ENCODE measurements at places on chromosomes 11 and 22.

DNA sequence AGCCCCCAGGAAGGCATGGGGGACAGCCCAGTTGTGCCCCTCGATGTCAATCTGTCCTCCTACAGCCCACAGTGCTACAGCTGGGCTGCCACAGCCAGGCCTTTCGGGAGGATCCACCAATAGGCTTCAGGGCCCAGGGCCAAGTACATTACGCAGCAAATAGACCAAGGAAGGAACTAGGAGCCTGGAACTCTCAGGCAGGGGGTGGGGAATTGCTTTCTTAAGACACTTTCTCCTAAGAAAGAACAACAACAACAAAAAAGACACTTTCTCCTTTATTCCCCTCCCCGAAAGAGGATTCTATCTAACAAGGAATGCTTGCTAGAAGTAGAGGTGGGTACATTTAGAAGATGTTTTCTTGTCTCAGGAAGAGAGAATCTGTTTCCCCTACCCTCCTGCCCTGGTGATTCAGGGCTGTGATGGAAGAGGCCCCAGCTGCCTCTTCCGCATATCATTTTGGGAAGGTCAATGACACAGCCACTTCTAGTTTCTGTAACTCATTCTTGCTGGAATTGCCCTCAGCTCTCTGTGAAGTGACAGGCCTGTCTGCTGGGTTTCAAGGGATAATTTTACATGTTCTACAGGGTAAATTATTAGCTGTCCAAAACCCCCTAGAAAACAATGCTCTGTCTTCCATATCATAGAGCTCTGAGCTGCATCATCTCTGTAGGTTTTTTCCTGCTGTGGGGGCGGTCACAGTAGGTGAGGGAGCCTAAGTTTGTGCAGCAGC lies 6.0 kb upstream of the MALAT1 start:
- DNase-seq = no peak

- no peak for DNase-seq
Measured at GRCh38 chr11:75475767-75476650, 43.0 kb upstream of the KLHL35 start.

- DNase-seq = no peak
Measured at GRCh38 chr22:31210556-31211421, 1.3 kb upstream of the LIMK2 start.

GRCh38 chr11:47948137-47948536 lies 32.2 kb upstream of the PTPRJ start:
- no peak for DNase-seq

GRCh38 chr11:60164550-60165075 lies 18.3 kb downstream of the MS4A6A start:
- DNase-seq = no peak

GRCh38 chr11:96620464-96621044 lies 230.7 kb downstream of the JRKL start:
- DNase-seq = no peak

GRCh38 chr11:104650234-104650633 lies 248.0 kb downstream of the CASP12 start:
- DNase-seq = no peak

GRCh38 chr11:88203604-88204003 lies 28.4 kb upstream of the RAB38 start:
- no peak for DNase-seq

DNA sequence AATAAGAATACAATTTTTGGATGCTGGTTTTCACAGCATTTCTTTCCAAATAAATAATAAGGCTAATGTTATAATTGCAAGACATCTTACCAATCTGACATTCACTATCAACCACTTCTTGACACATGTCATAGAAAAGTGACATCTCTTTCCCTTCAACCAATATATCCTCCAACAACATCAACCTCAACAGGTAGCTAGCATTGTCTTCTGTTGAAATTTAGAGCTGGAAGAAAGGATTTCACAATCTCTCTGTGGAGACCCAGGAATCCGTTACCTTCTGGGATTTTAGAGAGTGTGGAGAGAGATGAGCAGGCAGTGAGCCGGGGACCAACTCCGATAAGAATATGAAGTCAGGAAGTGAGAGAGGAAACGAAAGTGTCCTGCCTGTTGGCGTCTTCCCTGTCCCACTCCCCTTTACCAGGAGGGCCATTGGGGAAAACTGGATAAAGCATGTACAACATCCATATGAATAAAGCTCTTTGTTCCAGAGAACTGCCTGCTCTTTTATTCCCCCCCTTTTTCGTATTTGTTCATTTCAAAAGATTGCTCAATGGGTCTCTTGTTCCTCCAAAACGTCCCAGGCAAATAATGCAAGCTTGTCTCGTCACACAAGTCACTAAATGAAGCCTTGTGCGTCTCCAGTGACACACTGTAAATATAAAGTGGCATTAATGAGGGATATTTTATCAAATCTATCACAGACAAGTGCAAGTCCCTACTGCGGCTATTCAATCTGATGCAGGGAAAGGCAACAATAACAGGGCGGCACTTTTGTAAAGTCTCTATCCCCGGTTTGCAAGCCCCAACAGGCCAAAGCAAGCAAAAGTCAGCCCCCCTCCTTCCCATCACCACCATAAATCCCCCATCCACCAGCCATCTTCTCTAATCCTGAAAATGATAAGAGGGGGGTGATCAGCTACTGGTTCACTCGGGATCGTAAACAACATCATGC lies 3.4 kb downstream of the CADM1 start:
- DNase-seq = no peak

DNA sequence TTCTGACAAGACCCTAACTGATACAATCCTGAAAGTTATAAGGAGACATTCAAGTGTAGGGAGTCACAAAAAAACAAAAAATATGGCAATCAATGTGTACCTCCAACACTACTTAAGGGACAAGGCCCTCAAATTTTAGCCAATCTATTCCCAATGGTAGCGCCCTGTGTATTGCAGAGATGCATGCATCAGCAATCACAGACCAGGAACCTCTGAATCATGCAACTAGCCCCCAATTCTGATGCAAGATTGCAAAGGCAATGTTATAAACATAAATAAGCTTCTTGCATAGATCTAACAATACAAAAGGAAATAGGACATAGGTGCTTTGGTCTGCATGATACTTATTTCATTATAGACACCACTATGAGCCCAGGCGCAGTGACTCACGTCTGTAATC lies 29.7 kb upstream of the SIK2 start:
- DNase-seq = no peak

DNA sequence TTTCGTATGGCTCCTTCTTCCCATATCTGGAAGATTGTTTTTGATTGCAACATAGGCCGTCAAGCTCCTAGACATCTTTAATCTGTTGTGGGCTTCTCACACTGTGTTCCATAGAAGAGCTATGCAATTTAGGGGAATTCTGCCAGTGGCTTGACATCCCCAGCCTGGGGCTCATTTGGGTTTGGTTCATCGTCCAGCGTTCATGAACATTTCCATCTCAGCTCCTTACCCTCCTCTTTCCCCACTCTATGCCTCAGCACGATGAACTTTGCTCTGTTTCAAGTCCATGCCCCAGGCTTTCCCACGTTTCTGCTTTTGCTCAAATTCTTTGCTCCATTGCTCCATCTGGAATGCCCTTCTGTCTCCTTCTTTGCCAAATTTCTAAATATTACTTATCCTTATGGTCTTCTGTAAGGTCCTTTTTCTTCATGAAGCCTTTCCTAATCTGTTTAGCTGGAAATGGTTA lies 26.1 kb upstream of the CLMP start:
- no peak for DNase-seq

- no peak for DNase-seq
Measured at GRCh38 chr22:20244691-20245576, 23.2 kb downstream of the RTN4R start.

DNA sequence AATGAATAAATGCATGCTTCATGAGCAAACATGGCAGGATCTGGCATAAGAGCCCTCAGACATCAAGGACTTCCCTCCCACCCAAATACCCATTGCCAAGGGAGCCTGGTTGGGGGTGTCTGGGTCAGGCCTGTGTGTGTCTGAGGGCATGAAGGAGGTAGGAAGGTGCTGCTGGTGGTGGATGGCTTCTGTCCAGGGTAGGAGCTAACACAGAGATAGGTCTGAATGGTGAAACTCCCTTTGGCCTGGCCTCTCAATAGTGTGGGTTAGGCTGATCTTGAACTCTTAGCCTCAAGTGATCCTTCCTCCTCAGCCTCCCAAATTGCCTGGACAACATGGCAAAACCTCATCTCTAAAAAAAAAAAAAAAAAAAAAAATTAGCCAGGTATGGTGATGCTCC lies 2.8 kb downstream of the AMPD3 start:
- DNase-seq = no peak

- no peak for DNase-seq
Measured at GRCh38 chr11:116602637-116602942, 170.2 kb downstream of the BUD13 start.

- DNase-seq = no peak
Measured at GRCh38 chr11:43360361-43361032, 1.8 kb downstream of the TTC17 start.

- no peak for DNase-seq
Measured at GRCh38 chr22:42808521-42808920, 48.6 kb downstream of the ARFGAP3 start.

DNA sequence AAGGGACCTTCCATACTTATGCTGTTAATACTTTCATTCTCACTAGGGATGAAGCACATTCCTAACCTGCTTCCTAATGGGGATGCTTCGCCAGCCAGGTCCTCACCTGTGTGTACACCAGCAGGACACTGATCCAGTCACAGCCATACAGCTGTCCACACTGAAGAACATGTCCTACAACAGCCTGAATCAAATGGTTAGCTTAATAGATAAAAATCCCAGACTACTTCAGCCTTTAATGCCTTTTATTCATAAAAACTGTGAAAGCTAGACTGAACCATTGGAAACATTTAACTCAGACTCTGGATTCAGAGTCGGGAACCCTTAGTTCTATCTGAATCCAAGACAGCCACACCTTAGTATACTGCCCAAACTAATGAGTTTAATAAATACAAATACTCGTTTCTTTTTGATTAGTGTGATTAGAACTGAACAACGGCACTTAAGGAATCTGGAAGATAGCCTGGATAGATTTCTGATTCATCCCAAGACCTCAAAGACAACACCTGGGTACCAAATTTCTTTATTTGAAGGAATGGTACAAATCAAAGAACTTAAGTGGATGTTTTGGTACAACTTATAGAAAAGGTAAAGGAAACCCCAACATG lies 3.3 kb downstream of the FTH1 start:
- no peak for DNase-seq

DNA sequence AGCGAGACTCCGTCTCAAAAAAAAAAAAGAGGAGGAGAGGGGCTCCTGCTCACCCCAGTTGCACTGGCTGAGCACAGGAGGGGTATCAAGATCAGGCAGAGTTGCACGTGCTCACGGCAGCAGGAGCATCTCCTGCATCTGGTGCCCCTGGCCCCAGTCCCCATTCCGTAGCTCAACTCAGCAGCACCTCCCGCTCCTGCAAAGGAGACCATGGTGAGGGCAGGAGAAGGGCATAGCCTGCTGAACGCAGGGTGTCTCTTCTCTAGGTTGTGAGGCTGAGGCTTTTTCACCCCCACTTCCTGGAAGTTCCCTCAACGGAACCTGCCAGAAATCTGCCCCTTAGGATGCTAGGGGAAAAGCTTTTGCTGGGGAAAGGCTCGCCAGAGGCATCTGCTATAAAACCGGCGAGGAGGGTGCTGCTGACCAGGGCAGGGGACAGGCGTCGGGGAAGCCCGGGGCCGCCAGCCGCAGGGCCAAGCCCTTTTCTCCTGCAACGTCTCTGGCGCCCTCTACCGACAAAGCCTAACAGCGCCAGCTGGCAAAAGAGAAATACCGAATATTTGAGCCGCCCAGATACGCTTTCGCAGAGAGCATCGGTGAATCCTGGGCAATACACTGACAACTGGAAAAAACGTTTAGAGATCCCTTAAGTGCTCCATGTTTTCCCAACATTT lies 1.0 kb upstream of the PPP6R2 start:
- no peak for DNase-seq

GRCh38 chr11:12769834-12770345 lies 95.7 kb downstream of the TEAD1 start:
- peak; percentile 72 for DNase-seq

DNA sequence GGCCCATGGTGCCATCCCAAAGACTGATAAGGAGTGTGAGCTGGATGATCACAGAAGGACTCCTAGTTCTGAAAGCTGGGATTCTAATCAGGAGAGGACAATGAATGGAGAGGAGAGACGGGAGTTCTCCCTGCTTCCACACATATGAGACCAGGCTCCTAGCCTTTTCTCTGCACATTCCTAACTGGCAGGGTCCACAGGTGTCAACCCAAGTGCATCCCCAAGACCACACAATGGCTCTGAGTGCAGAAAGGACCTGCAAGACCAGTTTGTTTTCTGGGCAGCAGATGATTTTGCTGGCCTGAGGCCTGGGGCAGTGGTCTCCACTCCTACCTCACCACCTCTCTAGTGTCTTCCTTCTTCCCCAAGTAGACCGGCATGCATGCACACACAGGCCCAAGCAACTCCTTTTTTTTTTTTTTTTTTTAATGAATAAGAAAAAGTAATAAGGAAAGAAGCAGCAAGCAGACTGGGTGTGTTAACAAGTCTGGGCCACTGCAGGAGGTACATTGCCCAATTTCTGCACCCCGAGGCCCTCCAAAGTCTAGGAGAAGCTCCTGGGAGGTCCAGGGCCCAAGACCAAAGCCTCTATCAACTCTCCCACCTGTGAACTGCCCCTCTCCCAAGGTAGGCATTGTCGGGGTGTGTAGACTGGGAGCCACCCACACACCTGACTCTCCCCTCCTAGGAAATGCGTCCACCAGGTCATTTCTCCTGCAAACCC lies 1.2 kb upstream of the TSKU start:
- no peak for DNase-seq

DNA sequence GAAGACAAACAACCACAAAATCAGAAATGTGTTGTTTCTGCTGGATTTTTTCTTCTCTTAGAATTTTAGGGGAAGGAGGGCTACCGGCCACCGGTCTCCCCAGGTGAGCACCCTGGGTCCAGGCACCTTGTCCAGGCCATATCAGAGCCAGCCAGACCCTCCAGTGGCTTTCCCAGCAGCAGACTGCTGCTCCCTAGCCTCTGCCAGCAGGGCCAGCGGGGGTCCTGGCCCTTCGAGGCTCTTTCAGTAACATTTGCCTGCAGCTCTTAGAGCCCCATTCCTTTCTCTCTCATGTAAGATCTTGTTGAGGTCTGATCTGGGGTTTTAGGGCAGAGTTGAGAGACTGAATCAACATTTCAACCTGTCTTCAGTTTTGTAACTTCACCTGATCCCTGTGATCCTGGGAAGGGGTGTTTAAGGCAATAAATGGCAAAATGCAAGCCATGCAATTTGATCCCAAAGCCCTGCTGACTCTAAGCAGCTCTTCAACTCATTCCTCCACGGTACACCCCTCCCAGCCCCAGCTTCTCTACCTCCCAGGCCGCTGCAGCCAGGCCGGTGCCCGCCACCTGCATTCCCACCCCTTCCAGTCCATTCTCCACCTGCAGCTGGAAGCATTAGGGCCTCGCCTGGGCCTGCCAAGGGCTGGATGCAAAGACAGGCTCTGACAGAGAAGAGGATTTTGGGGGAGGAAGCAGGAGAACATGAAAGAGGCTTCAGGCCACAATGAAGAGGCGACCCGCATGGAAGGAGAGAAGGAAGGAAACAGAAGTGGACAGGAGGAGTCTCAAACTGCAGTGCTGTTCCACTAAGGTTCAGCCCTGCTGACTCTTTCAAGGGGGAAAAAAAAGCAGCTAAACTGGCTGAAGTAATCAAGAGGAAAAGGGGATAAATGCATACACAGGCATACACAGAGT lies 113.0 kb upstream of the FGF3 start:
- no peak for DNase-seq
